ENCODE measurements at places on chromosomes 5 and 9.

DNA sequence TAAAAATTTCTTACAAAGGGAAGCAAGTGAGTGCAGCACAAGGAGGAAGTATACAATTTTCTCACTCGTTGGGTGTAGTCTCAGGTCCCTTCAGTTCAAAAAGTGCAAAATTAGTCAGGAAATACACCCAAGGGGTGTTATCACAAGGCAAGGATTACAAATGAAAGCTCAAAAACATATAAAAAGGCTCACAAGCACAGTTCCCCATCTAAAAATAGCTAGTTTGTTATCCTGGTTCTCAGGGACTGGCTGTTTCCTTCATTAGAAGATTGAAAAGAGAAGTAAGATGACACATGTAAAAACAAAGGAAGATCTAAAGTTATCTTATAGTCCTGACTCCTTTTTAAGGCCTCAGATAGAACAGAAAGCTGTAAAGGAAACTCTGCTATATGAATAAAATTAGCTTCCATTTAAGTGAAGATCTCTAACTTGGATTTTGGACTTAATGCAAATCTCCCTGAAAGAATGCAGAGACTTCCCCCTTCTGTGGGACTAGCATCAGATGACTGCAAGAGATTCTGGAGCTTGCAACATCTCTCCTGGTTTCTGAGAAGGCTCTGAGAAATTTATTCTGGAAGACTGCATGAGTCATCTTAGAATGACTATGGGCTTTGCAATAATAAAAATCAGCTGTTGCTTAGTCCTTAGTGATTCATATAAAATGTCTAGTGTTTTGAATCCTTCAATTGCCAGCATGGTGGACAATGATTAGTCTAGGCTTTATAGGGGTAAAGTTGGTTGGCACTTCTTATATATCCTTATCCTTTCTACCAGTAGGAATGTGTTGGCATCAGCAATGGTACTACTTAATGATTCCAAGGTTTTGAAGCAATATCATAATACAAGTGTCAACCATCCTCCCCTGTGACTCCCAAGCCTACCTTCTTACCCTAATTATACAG lies 25.4 kb downstream of the DAB2 start:
- DNase-seq = peak; percentile 85

DNA sequence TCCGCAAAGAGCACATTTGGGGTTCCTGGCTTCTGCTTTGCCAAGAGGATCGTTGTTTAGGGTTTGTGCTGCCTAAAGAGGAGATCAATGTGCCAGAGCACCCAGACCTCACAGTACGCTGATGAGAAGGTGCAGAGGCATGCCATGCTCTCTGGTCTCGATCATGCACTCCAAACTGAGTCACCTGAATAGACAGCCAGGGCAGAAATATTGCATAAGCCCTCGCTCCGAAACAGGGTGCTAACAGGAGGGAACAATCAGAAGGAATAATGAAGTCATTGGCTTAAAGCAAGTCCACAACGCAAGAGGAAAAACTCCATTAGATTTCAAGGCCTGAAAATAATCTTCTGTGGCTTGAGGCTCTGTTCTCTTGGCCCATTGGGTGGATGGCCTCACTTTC lies 124.3 kb downstream of the GCNT1 start:
- no peak for DNase-seq

DNA sequence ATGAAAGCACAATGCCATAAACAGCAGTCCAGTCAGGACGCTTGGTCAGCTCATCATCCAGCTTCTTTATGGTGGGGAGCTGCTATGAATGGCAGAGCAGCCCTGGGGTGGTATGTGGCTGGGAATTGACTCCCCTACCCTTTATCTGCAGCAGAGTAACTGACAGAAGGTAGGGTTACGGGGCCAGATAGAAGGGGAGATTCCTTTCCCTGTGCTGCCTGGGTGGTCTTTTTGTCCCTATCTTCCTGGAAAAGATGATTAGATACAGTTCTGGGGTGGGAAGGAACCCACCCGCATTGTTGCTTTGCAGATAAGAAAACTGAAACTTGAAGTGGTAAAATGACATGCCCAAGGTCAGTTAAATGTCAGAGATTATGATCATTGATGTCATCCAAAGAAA lies 405.5 kb downstream of the ARHGEF28 start:
- DNase-seq = no peak

- DNase-seq = no peak
These were observed 324.9 kb downstream of the ZNF608 start for GRCh38 chr5:124421584-124421983.

DNA sequence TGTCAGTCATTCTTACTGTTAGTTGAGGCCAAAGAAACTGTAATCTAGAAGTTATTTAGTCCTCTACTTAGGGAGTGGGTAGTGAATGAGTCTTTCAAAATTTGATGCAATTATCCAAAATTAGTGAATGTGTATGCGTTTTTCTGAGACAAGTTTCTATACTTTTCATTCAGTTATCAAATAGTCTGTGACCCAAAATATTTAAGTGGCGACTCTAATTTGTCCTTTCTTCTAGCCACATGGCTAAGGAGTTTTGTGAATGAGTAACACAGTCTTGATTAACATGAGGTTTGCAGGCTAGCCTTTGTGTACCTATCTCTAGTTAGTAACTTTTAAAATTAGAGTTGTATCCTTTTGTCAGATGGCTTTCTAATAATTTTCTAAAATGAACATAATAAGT lies 45.6 kb downstream of the COMMD10 start:
- peak; percentile 15 for DNase-seq

DNA sequence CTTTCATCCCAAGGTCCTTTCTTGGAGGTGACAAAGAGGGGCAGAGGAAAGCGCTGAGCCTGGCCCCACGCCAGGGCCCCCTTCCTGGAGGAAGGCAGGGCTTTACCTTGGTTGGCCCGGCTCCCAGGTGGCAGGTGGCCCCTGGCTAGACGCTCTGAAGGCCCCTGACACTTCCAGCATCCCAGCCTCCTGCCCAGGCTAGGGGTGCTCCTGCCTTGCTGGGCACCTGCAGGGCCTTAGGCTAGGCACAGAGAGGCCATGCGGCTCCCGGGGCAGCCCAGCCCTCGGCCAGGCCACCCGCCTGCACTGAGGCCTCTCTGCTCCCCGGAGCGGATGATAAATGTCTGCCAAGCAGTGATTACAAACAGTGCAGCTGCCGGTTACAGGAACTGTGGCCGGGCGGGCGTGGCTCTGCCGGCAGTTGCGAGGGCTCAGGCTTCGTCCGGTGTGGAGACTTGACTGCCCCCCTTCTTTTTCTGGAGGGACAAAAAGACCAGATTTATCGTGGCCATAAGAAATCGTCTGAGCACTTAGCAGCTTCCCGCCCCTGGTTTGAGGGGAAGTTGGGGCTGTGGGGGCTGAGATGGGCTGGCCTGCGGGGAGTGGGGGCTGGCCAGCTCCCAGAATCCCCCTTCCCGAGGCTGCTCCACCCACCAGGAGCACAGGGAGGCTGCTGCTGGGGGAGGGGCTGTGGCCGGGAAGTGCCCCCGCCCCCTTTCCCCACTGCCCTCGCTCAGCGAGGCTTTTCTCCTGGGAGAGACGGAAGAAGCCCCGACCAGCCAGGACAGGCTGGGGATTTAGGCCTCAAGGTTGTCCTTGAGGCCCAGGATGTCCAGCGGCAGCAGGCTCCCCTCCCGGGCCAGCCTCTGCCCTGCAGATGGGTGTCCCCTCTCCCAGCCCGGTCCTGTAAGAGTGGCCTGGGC lies 31.6 kb upstream of the UBAC1 start:
- peak; percentile 83 for DNase-seq

DNA sequence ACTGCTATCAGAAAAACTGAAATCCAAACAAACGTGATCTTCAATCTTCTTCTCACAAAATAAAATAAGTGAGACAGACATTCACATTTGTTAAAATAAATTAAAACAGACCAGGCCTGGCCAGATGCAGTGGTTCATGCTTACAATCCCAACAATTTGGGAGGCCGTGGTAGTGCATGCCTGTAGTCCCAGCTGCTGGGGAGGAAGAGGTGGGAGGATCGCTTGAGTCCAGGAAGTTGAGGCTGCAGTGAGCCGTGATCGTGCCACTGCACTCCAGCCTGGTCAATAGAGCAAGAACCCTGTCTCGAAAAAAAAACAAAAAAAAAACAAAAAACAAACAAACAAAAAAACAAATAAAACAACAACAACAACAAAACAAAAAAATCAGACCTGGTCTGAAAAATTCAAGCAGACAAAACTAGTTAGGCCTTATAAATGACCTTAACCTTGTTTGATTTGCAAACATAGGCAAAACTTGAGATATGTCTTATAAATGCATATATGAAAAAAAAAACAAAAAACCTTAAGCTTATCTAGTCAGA lies 10.8 kb downstream of the MAPKAP1 start:
- DNase-seq = no peak

GRCh38 chr9:110802416-110803035 lies 133.9 kb downstream of the MUSK start:
- no peak for DNase-seq

DNA sequence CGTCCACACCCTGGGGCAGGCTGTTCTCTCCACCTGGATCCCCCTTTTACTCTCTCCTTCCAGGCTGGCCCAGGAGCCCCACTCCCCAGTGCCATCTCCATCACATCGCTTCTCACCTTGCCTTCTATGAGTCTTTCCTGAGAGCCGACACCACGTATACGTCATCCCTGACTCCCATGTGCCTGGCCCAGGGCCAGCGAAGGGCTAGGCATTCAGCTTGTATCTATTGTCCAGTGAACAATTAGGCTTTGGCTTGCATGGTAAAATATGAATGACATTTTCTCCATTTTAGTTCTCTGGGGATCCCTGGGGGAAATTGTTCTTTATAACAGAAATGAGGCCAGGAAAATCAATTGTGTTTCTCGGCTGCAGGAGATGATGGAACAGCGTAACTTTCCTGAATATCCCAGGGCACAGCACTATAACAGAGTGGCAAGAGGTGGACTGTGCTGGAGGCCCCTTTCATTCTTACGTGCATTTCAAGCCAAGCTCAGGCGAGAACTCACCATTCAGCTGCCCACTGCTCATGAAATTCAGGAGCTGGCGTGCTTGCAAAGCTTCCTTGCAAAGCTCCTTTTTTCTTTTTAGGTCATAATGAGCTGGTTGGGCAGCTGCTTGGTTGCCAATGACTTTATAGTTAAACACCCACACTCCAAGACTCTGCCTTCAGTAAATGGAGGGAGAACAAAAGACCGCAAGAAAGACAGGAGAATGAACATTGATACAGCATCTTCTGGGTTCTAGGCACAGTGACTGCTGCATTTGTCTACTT lies 37.7 kb downstream of the NSG2 start:
- DNase-seq = no peak

GRCh38 chr5:150589862-150590601 lies 50.4 kb upstream of the SYNPO start:
- no peak for DNase-seq

DNA sequence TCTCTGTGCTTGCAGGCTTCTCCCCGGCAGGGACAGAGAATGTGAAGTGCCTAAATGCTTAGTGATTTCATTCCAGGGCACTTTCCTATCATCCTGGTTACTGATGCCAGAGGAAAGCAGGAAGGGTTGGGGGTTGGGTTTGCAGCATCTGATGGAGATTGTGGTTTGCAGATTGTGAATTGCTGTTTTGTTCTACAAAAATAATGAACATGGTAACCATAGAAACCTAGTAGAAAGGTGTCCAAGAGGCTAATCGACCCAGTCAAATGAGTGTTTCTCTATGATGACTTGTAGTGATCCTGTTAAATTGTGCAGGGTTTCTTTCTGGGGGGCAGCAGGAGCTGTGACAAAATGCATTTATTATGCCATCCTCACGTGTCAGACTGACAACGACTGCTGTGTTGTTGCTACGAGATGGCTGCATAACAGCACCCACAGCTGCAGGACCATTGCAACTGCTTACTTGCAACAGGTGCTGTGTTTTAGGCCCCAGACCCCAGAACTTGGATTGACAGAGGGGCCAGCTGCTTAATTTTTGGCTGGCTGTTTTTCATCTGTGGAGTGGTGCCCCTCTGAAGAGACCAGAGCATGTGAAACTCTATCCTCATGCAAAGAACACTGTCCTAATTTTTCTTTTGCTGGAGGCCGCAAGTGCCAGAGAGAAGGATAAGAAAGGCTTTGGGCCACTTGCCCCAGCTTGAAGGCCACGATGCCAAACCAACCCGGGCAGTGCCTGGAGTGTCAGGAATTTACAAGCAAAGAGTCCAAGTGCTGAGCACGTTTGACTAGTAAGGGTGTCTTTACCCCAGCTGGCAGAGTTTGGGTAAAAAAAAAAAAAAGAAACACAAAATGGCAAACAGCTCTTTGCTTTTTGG lies 397.8 kb downstream of the GADD45G start:
- no peak for DNase-seq

DNA sequence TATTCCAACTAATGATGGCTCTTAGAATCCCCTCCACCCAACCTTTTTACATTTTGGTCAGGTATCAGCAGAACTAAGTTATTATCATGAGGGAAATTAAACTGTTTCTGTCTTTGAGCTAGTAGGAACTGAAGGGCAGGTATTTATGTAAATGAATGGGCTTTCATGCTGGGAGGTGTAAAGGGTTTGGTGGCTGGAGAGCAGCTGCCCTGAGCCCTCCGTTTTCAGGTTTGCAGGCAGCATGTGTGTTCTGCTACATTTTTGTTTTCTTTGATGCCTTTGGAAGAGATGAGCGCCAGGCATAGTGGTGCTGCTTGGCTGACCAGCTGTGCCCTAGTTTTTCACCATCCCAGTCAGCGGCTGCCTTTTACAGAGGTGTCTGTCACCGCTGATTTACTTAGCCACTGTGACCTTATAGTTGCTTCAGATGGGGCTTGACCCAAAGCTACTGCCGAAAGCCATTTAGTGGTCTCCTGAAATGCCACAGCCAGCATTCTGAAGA lies 231.9 kb downstream of the MAST4 start:
- no peak for DNase-seq

- no peak for DNase-seq
These were observed 12.6 kb upstream of the KIF27 start for GRCh38 chr9:83933790-83934189.

DNA sequence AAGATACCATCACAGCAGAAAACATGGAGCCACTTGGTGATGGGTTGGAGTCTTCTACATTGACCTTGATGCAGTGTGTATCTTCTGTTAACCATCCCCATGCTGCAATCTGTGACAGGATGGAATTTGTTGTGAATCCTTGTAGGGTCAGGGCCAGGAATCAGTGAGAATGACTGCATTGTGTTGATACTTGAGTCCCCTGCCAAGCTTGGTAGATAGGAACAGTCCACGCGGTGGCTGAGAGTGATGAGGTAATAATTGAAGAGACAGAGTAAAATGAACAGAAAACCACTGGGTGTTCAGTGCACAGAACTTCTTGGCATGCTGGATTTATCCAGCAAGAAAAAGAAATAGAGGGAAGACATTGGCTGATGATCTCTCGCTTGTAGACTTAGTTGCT lies 217.5 kb downstream of the MAN2A1 start:
- no peak for DNase-seq

GRCh38 chr5:16600946-16601345 lies 15.9 kb downstream of the RETREG1 start:
- DNase-seq = no peak

- no peak for DNase-seq
These were observed 510.1 kb upstream of the DAB2 start for GRCh38 chr5:39934830-39935229.

DNA sequence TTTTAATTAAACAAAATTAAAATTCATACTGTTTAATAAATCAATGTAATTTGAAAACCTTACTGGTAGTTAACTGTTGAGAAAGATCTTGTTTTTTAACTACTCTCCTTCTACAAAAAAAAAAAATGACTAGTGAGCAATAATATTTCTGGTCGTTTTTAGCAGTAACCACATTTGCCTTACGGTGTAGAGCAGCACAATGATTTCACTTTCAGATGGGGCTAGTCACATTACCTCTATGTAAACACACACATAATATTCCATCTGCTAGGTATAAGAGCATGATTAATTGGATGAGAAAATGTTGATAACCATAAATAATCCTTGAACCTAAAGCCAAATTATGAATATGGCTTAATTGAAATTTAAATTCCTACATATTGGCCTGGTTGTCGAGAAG lies 198.1 kb downstream of the CHSY3 start:
- DNase-seq = no peak

Data from ACHN (cell line).